ENCODE measurements at places on chromosomes 2 and 18.

- DNase-seq, result no peak
These were observed 16.9 kb upstream of the CYRIA start for GRCh38 chr2:16682431-16683118.

GRCh38 chr2:63865159-63865799, 23.6 kb downstream of the UGP2 start:
- no peak for DNase-seq

DNA sequence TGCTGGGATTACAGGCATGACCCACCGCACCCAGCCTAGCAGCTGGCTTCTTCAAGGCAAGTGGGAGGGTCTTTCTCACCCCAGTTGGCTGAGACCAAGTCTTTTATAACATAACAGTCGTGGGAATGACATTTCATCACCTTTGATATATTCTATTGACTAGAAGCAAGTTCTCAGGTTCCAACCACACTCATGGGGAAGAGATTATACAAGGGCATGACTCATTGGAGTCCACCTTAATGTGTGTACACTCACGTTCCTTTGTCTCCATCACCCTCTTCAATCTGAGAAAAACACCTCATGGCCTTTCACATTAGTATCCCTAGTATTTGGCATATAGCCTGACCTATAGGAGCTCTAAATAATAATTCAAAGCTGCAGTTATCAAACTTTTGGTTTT, 2.8 kb upstream of the BBS5 start:
- no peak for DNase-seq

GRCh38 chr2:76450024-76450475, 739.3 kb upstream of the GCFC2 start:
- DNase-seq, result no peak

GRCh38 chr2:189022492-189022891, 48.3 kb downstream of the COL3A1 start:
- DNase-seq, result no peak

DNA sequence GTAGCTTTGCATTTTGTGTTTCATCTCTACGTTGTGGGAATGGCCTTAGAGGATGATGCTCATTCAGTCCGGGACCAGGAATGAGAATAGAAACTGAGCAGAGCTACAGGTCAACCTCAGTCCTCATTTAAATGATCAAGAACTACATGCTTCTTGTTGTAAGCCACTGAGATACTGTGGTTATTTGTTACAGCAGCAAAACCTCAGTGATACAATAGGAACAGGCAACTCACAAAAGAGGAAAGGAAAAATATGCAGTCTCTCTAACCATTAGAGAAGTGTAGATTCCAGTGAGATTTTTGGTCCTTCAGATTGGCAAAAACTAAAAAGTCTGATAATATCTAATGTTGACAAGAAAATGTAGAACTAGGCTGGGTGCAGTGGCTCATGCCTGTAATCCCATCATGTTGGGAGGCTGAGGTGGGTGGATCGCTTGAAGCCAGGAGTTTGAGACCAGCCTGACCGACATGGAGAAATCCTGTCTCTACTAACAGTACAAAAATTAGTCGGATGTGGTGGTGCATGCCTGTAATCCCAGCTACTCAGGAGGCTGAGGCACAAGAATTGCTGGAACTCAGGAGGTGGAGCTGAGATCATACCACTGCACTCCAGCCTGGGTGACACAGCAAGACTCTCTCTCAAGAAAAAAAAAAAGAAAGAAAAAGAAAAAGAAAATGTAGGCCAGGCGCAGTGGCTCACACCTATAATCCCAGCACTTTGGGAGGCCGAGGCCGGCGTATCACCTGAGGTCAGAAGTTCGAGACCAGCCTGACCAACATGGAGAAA, 13.3 kb downstream of the CHCHD5 start:
- no peak for DNase-seq

DNA sequence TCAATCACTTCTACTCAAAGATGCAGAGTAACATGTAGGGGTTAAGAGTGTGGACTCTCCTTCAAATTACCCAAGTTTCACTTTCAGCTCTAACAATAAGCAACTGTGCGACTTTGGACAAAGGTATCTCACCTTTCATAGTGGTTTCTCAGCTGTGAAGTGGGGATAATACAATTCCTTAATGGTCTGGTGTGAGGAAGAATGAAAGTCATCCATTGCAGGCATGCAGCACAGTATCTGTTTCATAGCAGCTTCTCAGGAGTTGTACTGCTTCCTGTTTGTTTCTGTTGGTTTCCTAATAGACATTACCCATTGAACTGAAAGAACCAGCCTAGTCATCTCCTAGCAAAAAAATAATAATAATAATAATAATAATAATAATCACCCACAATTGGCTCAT, 74.4 kb downstream of the DDX18 start:
- DNase-seq, result no peak

DNA sequence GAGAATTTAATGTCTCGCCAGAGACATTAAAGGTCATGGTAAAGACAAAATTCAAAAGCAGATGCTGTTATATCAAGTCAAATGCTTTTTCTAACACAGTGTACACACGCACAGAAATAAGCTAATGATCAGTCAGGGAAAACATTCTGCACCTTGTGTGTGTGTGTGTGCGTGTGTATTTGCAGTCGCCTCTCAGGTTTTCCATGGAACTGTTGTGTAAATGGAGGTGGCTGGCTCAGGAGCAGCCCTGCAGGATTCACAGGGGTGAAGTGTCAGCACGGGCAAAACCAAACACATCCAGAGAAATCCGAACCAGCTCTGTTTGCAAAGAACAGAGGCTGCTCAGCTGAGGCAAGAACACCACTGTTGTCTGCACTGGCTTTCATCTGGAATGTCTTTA, 76.2 kb upstream of the YWHAQ start:
- DNase-seq, result no peak

DNA sequence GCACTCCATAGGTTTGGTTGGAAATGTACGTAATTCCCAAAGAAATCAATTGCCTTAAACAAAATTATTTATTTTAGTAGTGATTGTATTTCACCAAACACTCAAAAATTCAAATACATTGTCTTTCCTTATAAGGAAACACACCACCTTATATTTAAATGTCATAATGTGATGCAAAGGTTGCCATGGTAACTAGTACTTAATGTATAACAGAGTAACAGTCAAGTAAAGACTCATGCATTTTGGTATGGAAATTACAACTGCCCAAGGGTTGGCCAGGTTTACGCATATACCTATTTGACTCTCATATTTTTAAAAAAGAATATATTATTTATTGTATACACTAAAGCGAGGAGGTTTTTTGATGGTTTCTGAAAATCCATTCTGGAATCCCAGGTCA, 231.2 kb downstream of the TCF4 start:
- no peak for DNase-seq

DNA sequence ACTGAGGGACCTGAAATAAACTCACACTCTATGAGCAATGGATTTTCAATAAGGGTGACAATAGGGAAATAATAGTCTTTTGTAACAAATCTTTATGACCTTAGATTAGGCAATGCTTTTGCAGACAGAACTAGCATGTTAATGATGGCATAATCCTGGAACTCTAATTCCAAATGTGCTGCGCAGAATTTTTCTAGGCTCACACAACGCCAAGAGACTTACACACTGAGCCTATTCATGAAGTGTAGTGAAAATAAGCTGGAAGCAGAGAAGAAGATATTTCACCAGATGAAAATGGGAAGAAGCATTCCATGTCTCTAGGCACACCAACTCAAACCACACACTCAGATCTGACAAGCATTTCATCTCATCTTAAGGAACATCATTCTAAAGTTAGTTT, 178.5 kb downstream of the L3MBTL4 start:
- DNase-seq, result no peak

- DNase-seq, result no peak
These were observed 146.3 kb downstream of the HNMT start for GRCh38 chr2:138110453-138111083.

DNA sequence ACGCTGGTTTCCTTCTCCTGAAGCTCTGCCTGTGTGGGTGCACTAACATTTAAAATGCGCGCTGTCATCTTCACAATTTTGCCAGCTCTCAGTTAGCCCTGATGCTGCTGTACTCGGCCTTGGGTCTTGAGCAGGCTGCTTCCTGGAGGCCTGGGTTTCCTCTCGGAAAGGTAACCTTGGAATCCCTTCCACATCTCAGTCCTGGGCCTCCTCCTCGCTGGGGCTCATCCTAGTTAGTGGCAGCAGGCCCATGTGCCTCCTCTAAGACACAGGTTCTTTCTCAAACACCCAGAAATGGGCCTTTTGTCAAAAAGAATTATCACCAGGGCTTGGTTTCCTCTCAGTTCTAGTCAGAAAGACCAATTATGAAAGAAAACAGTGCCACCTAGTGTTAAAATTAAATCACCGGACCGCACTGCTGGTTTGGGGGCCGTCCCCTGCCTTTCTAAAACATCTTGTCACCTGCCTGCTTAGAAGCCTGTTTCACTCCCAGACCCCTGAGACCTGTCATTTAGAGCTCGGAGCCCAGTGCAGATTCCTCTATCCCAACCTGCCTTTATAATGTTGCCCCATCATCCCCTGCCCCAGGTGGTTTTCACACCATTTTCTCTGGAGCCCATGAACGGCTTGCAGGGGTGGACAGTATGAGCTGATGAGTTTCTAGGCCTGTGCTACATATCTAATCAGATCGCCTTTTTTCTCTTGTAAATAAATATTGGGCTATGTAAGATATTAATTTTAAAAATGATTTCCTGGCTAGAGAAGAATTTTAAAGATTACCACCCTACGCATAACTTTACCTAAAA, 42.4 kb downstream of the HK2 start:
- peak; percentile 43 for DNase-seq

DNA sequence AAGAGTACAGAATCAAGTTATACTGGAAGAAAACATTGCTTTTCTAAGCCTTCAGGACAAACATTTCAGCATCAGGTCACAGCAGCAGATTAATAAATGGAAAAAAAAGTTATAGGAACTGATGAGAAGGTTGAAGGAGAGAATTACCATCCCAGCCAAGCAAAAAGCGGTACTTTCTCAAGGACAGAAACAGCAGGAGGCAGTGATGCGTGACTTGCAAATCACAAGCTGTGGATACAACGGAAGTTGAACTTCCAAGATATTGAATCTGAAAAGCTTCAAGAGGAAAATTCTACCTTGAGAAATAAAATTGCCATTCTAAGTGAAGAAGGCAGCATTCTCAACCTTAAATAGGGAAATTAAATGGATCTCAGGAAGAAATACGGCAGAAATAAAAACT, 18.5 kb upstream of the SERPINB12 start:
- DNase-seq, result no peak

DNA sequence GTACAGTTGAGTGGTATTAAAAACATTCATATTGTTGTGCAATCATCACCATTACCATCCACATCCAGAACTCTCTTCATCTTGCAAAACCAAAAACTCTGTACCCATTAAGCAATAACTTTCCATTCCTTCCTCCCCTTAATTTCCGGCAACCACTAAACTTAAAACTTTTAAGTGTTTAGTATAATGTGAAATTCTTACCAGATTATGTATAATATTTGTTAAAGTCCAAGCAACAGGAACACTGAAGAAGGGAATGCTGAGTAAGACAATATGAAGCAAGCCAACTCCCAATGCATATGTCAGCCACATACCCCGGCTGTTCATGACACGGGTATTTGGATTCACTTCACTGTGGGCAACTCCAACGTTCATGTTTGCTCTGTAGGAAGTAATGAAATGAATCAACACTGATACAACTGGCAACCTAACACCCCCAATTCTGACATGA, 1.9 kb downstream of the ORMDL1 start:
- no peak for DNase-seq

DNA sequence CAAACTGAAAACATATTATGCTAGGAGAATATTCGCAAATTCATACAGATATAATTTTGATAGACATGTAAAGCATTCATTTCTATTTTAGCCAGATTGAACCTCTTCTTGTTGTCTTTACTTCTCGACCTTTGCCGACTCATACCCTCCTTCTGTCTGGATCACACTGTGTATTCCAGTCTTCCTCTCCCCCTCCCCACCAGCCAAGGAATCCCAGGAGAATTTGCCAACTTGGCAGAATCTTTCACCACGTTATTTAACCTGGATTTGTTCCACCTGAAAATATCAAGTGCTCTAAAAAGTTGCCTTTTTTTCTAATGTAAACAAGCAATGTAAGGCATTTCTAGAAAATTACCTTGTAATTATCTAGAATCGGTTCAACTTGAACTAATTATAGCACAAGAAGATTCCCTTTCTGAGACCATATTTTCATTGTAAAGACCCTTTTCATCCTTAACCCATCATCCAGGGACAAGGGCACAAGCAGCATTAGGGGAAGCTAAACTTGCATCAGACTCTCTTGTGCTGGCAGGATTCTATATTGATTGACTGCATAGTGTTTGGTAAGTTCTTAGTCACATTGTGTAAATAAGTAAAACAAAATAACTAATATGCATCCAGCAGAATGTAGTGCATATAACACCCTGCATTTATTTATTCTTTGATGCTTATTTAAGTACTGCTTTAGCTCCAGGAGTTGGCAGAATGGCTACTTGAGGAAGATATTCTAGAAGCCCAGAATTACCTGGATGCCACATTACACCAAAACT, 1328.7 kb upstream of the NXPH2 start:
- DNase-seq, result no peak

GRCh38 chr18:48548011-48548771, 9.4 kb downstream of the CTIF start:
- DNase-seq, result no peak

DNA sequence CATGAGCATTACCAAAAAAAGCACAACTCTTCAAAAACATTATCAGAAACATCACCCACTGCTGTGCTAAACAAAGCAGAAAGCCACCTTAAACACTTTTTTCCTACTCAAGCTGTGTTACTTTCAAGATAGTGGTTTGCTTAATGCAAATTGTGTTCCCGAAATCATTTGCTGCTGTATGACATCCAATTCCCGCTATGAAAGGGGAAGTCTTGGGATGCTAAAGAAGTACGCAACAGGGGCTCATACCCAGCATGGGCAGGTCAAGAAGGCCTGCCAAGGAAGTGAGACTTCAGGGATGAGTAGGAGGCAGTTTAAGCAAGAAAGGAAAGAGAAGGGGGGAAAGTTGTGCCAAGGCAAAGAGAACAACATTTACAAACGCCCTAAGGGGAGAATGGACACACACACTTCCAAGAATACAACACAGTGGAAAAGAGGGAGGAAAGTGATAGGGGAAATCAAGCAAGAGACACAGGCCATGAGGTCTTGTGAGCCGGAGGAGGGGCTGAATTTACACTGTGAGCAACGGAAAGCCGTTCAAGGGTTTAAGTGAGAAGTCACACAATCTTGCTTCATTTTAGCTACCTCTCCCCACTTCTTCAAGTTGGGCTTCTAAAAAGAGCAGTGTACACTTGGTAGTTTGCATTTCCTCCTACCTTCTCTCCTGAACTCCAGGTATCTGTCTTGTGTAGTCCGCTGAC, 4.0 kb downstream of the PTPN2 start:
- no peak for DNase-seq

- DNase-seq, result no peak
These were observed 70.3 kb downstream of the CERKL start for GRCh38 chr2:181586569-181587081.

GRCh38 chr18:59481436-59481835, 122.4 kb upstream of the LMAN1 start:
- no peak for DNase-seq

Measured in stimulated activated CD4-positive, alpha-beta T cell treated with anti-CD3 and anti-CD28 coated beads, Interleukin-4, amount 100 ng/mL, for 24 hours (primary cell).